Amygdala (tissue), 56 donors: ENCODE measurements at places on chromosomes 6 and 20.

- DNase-seq, result no peak
These were observed 15.6 kb downstream of the ILRUN start for GRCh38 chr6:34680802-34681515.

DNA sequence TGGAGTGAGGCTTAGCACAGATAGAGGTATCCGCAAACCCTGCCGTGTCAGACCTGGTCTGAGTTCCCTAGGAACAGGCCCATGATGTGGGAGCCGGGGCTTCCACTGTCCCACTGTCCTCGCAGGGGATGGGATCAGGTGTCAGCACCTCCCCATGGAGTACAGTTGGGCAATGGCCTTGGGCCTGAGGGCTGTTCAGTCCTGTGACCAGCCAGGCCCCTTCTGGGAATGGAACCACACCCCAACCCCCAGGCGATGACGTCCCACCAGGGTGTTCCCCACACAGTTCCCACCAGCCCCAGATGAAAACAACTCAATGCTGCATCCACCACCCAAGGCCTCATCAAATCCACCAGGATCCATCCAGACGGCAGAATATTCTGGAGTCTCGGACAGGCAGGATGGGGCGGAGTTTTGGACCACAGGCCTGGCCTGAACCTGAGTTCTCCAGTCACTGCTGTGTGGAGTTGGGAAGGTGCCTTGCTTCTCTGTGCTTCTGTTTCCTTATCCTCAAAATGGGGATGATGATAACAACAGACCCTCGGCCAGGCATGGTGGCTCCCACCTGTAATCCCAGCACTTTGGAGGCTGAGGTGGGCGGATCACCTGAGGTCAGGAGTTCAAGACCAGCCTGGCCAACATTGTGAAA, 62.2 kb downstream of the UBE2V1 start:
- no peak for DNase-seq

DNA sequence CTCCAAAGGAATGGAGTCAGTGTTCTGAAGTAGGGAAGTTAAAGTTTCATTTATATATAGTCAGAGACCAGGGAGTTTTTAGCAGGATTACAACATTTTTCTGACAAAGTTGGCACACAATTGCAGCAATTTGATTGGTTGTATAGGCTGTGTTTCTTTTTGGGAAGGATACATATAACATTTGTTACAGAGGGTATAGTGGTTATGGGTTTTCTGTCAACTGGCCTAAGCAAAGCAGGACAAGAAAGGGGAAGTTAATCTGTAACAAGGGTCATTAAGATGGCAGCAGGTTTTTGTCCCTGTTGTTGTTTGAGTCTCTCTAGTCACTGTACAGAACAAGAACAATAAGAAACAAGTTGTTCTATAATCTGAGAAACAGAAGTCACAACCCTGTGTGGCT, 41.4 kb downstream of the TPD52L1 start:
- DNase-seq, result no peak

DNA sequence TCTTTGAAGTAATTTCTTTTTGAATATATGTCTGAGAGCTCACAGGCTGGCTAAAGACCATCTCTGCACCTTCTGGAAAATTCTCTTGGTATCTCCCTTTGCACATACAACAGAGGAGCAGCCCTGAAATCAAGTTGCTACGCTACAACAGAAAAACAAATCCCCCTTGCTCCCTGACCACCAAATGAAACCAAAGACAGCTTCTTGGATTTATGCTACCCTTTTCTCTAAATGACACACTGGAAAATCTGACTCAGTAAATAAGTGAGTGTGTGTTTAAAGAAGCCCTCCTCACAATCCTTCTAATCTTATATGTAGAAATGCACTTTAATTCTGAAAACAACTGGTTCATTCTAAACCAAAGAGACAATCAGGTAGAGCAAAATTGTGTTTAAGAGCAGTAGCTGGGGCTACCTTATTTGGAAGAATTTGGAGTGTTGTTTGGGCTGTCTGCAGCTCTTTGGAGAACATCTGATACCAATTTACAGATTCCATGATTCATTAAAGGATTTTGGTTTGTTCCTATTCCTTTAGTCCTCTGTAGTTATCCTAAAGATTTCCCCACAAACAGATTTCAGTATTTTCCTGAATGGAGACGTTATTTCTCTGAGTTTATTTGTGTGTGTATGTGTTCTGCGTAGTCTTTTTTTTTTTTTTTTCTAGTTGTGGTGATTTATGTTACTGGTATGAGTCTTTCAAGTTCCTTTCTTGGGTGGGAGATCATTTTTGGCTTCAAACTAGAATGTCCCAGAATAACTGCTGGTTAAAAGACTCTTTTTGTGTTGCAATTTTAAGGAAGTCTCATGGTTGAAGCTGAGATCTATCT, 36.4 kb upstream of the UTRN start:
- DNase-seq, result no peak

- no peak for DNase-seq
These were observed 134.2 kb downstream of the MRPL14 start for GRCh38 chr6:43992783-43993644.

DNA sequence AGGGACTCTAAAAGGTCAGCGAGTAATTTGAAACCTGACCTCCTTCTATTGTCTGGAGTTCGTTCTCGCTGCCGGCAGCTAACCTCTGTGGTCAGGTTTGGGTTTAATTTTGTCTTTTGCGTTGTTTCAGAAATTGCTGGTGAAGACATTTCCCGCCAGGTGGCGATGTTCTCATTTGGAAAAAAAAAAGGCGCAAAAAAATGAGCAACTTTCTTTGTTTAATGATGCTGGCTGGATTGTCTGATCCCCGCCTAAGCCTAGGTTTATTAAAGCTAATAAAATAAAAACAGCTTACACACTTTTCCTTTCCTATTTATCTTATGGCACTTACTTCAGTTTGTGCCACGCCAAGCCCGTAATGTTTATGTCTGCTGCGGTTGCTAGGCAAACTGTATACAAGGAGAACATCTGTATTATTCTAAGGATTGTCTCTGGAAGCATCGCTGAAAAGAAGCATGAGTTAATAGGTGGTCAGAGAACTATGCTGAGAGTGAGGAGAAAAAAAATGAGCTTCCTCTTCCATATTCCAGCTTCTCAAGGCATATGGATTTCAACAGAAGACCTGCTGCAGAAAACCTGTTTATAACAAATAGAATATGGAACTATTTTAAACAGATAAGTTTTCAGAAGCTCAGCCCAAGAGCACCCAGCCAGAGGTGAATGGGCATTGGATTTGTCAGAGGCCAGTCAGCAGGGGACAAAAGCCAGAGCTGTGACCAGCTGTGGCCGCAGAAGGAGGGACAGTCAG, 205.7 kb downstream of the DOK5 start:
- no peak for DNase-seq

DNA sequence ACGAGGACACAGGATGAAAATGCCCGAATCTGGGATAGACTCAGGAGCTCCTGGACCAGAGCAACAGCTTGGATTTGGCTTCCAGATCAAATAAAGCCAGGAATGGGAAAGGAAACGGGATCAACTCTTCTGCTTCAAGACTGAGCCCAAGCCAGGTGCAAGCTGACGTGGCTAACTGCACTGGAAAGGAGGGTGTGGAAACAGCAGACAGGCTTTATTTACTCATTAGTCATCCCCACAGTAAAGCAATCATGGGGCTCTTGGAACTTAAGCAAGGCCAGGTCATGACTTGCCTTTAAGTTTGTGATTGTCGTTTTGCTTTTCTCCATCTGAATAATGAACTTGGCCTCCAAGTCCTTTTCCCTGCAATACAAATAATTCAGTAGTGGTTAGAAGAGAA, 45.2 kb downstream of the KIF16B start:
- DNase-seq, result no peak

- no peak for DNase-seq
These were observed 420.5 kb upstream of the SOX4 start for GRCh38 chr6:21173031-21173430.

DNA sequence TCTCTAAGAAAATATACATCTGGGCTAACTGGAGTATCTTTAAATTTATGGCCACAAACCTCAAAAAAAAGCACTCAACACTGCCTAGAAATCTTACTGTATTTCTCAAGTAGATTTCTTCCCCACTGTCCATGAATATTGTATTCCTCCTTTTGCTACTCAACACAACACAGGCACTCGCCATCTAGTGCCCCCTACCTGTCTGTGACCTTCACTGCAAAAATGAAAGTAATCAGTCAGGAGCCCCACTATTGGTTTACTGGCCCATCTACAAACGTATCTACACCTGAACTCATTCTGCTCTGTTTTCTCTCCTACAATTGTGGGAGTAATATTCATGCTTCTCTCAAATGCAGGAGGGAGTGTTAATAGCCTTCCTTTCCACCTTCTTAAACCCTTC, 58.3 kb downstream of the LY86 start:
- no peak for DNase-seq

DNA sequence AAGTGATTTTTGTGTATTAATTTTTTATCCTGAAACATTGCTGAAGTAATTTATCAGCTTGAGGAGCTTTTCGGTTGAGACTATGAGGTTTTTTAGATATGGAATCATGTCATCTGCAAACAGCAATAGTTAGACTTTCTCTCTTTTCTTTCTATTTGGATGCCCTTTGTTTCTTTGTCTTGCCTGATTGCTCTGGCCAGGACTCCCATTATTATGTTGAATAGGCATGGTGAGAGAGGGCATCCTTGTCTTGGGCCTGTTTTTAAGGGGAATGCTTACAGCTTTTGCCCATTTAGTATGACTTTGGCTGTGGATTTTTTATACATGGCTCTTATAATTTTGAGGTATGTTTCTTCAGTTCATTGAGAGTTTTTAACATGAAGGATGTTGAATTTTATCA, 207.6 kb upstream of the DEFB112 start:
- no peak for DNase-seq

GRCh38 chr20:63639093-63639975, 12.4 kb upstream of the GMEB2 start:
- DNase-seq, result no peak

DNA sequence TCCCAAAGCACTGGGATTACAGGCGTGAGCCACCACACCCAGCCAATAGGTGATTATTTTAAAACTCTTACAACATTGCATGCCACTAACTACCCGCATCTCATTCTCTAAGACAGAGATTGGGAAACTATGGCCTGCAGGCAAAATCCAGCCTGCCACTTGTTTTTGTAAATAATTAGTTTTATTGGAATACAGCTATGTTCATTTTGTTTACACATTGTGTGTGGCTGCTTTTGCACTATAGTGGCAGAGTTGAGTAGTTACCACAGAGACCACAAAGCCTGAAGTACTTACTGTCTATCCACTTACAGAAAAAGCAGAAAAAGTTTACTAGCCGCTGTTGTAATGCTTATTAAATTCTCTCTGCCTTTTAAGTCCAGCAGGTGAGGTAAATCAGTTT, 16.4 kb upstream of the PKIG start:
- no peak for DNase-seq

DNA sequence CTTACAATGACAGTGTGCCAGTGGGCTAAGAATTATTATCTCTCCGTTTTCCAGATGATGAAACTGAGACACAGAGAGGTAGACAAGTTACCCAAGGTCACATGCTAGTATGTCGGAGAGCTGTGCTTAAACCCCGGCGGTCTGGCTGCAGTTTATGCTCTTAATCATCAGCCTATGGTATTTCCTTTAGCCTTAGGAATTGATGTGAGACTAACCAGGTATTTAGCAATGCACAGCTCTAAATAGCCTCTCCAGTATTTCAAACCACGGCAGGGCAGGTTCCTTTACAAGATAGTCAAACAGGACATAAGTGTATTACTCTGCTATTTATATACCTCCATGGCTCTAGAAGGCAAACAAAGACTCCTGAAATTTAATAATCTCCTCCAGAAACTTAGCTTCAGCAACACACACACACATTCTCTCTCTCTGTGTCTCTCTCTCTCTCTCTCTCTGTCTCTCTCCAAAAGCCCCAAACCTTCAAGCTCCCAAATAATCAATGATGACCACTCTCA, 142.0 kb upstream of the ZNF217 start:
- no peak for DNase-seq

DNA sequence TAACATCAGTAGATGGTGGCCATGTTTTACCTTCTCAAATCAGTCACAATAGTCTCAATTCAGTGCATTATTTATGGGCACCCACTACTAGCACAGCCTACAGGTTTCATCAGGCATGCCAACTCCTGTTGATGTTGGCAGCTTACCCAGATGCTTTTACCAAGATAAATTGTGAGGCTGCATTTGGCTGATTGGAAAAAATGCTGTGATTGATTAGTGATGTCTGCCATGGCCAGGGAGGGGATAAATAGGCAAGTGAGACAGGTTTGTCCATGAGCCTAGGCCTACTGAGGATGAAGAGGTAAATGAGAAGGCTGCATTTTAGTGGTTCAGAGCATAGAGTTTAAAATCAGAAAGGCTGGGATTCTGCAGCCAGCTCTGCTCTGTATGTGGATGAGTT, 227.1 kb downstream of the NFATC2 start:
- no peak for DNase-seq

- no peak for DNase-seq
These were observed 55.2 kb upstream of the RBM24 start for GRCh38 chr6:17225767-17226630.

DNA sequence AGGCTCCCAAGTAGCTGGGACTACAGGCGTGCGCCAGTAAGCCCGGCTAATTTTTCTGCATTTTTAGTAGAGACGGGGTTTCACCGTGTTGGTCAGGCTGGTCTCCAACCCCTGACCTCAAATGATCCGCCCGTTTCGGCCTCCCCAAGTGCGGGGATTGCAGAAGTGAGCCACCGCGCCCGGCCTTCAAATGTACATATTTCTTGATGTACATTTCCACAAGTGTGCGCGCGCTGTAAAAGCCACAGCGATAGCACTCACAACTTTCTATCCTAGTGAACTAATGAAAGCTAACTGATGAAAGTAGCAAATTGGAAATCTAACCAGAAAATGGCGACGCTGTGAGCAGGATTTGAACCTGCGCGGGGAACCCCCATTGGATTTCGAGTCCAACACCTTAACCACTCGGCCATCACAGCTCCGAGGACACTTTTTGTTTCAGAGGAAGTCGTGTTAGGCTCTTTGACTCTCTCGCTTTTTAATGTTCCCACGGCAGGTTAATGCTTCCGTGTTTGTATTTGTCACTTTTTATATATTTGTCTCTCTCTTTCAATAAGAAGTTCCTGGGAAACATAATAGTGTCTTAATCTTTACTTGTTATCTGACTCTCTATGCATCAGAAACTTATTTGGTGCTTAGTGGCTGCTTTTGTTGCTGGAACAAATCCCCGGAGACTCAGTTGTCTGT, 199.4 kb upstream of the ZNF184 start:
- no peak for DNase-seq
